ENCODE measurements at places on chromosomes 2 and 18.

- no peak for DNase-seq
Measured at GRCh38 chr2:142435847-142436246, 305.0 kb upstream of the LRP1B start.

GRCh38 chr18:63158676-63159291 is 160.8 kb downstream of the BCL2 start:
- no peak for DNase-seq

DNA sequence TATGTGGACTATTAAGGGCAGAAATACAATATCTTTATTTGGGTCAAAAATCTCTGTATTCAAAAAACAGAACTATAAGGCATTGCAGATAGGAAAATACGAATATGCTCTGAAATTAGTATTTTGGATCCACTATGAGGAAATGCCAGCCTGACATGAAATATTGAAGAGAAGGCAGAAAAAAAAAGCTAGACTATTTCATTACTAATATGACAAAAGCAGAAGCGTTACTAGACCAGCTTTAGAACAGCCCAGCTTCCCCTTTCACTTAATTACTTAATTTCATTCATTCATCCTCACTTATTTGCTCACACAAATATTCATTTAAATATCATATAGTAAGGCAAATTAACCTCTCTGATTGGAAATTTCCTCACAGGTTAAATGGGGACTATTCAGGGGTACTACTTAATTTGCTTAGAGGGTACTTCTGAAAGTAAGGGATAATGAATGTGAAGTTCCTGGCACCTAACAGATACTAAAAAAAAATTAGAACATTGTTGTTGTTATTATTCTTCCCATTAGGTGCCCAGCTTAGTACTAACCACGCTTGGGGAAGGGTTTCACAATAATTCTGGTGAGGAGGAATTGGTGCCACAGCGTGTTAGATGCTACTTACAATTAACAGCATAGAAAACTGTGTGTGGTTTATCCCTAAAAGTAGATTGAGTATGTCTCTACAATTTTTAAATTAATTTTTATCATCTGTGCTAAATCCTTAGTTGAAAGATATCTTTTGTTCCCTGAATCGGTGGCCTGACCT is 71.1 kb upstream of the CTLA4 start:
- DNase-seq: no peak

GRCh38 chr2:8090748-8091700 is 590.8 kb upstream of the ID2 start:
- peak; percentile 53 for DNase-seq

GRCh38 chr2:179812501-179812900 is 48.9 kb downstream of the ZNF385B start:
- DNase-seq: no peak

GRCh38 chr2:99636144-99637034 is 146.6 kb upstream of the REV1 start:
- no peak for DNase-seq

DNA sequence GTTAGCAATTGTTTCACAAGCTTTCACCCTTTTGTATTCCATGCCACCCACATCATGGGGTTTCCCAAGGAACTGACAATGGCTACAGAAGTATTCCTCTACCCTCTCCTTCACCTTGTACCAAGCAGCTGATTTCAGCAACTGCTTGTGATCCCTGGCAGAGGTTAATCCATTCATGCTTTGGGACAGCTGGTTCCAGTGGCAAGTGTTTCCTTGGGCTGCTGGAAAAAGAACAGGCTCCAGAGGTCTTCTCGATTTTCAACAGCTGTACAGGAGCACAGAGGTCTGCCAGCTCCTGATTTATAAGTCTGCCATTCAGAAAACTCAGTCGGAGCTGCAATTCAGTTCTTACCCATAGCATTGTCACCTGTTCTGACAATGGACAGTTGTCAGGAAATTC is 239.2 kb upstream of the CWC22 start:
- DNase-seq: no peak

DNA sequence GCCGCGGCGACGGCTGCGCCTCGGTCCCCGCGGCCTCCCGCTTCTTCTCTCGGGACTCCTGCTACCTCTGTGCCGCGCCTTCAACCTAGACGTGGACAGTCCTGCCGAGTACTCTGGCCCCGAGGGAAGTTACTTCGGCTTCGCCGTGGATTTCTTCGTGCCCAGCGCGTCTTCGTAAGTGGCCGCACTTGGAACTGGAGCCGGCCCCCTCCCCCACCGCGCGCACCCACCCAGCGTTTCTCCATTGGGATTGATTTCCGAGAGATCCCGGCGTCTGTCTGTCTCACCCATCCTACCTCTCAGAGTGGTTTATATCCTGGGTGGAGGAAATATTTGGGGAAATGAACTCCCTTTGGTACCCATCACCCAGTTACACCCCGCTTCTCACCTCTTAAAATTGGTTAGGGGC is 498 bp downstream of the ITGAV start:
- no peak for DNase-seq

GRCh38 chr2:233063976-233064411 is 3.9 kb downstream of the INPP5D start:
- DNase-seq: no peak

- DNase-seq: no peak
Measured at GRCh38 chr2:132419235-132419634, 2.6 kb downstream of the GPR39 start.

DNA sequence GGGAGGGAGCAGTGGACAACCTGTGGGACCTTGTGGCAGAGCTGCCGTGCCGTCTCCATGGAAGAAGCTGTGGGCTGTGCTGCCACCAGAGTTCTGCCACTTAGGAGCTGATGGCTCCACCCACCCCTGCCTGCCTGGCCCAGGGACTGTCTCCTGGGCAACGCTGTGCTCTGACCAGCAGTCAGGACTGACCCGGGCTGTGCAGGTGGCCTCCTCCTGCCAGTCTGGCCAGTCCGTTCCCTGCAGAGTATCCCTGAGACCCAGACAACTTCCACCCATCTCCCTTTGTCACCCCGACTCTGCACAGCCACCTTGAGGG is 12.8 kb downstream of the ASIC4 start:
- no peak for DNase-seq

- DNase-seq: no peak
Measured at GRCh38 chr2:920573-920972, 30.1 kb upstream of the SNTG2 start.

GRCh38 chr2:170185319-170185718 is 7.4 kb downstream of the MYO3B start:
- no peak for DNase-seq

GRCh38 chr2:203366639-203367466 is 38.7 kb downstream of the ABI2 start:
- DNase-seq: no peak

DNA sequence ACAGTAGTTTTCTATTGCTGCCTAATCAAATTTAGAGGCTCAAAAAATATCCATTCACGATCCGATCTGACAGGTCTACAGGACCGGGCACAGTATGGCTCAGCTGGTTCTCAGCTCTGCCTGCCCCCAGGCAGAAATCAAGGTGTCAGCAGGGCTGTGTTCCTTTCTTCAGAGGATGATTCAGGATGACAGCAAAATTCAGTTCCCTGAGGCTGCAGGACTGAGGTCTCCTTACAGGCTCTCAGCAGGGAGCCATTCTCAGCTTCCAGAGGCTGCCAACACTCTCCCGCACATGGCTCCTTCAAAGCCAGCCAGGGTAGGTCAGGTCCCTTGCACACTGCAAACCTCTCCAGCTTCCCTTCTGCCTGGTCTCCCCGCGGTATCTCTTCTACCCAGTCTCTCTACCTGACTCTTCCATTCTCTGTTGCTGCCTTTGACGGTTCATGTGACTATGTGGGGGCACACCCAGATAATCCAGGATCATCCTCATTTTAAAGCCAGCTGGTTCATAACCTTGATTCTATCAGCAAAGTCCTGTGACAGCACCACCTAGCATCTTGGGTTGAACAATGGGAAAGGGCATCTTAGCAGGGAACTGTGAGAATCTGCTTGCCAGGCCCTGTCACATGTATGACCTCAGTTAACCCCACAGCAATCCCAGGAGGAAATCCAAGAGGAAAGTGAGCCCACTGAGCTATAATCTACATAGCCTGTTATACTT is 50.4 kb downstream of the UXS1 start:
- no peak for DNase-seq

DNA sequence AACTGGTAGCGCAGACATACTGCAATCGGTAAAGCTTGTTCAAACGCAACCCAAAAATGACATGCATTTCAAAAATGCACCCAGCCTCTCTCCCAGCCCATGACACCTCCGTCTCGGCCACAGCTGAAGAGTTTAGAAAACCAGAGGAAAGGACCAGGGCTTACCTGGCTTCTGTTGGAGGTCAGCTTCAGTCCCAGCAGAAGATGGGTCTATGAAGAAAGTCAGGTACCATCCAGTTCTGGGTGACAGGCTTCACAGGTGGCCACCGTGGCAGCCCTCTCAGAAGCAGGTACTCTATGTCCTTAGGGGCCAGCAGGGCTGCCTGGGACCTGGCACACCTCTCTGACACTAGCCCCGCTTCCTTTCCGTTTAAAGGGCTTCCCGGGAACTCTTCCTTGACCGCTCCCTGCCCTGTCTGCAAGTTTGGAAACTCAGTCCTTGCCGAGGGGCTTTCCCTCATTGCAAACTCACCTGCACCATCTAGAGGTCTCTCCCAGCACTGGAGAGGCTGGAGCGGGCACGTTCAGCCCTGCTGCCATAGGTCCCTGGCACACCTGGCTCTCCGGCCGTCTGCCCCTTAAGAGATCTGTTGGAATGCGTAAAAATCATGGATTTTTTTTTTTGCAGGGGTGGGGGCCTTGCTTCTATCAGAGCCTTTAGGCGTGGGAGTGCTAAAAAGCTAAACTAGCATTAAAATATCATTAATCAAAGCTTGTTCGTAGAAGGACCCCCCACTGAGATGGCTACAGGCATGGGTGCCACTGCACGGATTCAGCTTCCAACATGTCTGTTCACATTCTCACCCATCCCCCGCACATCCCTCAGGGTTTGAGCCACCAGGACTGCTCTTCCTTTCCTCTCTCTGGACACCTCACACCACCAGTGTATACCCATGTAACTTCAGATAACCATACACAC is at the start of gene EDAR:
Gene EDAR, minus strand, starts transcription at position 425 of the 918 bp plus-strand sequence. CDS start 58,206 bp downstream, outside the sequence.
- peak; percentile 43 for DNase-seq

DNA sequence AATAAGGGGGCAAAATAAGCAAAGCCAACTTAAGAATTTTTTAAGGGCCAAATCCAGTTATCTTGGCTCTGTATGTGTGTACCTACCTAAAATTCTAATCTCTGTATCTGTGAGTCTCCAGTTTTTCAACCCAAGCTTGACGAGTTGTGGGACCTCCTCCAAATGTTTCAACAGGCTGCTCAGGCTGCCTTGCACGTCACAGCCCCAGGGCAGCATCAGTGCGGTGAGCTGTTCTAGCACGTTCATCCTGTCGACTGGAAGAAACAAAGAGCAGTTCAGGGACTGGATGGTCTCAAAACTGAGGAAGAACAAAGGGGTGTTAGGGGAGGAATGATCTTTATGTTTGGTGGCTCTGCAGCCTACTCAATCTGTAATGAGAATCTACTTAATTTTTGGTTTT is 29.4 kb downstream of the NLRC4 start:
- DNase-seq: no peak

All from activated CD4-positive, alpha-beta T cell treated with anti-CD3 and anti-CD28 coated beads for 24 hours (primary cell).